HCEC 1CT (cell line): ENCODE measurements at places on chromosomes 5 and 9.

DNA sequence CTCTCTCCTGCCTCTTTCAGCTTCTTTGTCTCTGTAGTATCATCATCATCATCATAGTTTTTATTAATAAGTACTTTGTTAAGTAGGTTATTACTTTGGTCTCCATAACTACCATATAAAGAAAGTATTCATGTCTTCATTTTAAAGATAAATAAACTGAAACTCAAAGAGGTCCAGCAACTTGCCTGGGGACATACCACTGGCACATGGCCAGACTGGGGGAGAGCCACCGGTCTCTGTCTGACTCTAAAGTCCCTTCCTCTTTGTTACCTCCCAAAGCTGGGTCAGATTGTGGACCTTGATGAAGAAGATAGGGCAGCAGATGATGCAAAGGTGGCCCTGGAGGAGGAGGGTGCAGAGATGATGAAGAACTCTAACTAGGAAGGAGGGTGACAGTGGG is 8.5 kb downstream of the CDX1 start:
- no peak for DNase-seq

DNA sequence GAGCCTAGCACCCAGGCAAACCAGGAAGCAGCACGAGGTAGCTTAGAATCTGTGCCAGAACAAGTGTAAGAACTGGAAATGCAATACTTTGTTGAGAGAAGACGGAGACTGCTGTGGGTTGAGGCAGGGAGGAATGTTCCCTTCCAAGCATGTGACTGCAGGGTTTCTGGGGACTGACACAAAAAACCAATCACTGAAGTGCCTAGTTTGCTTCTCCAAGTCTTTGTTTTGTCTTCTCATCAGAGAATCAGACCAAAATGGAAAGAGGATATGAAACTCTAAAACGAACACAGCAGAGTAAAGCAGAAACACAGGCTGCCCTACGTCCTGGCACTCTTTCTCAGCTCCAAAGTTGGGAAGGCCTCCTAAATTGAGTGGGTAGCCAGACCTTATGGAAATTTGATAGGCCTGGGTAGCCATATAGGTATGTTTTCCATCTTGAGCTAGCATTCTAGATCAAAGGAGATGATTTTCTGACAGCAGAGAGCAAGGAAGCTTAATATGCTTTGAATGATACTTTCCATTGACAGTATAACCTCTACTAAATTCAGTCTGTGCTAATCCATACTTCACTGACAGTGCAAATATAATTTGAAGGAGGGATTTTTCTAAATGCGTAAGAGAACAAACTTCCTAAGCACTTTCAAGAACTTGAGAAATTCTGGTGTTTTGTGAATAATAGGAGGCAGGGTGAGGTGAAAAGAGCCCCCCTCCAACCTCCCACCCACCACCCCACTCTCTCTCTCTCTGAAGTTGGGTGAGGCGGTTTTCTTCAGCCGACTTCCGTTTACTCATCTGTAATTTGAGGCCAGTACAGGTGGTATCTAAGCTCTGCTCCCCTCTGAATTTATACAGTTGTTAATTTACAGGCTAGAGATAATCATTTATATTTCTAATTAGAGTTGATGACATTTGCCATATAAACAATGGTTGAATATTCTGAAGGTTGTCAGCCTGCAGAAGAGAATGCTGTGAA is 5.5 kb downstream of the ADRB2 start:
- no peak for DNase-seq

DNA sequence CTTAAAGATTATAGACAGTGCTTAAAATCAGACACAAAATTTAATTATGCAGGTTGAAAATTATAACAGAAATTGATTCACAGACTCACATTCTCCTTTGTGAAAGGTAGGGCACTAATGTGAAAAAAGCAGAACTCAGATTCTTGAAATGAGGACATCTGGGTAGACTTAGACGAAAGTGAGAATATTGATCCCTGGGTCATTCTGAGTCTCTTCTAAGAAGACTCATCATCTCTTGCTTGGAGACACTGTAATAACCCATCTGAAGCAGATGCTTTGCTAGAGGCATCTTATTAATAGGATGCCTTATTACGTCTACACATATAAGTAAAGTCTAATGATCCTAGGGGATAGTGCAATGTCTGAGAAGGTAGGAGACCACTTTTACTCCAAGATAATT is 274.4 kb downstream of the HINT1 start:
- no peak for DNase-seq

- DNase-seq: peak; percentile 15
Observed at GRCh38 chr9:130938652-130939404, at the start of gene FIBCD1. Gene FIBCD1, minus strand, starts transcription at chr9:130939247. Its CDS starts 640 bp downstream, at chr9:130938607.

DNA sequence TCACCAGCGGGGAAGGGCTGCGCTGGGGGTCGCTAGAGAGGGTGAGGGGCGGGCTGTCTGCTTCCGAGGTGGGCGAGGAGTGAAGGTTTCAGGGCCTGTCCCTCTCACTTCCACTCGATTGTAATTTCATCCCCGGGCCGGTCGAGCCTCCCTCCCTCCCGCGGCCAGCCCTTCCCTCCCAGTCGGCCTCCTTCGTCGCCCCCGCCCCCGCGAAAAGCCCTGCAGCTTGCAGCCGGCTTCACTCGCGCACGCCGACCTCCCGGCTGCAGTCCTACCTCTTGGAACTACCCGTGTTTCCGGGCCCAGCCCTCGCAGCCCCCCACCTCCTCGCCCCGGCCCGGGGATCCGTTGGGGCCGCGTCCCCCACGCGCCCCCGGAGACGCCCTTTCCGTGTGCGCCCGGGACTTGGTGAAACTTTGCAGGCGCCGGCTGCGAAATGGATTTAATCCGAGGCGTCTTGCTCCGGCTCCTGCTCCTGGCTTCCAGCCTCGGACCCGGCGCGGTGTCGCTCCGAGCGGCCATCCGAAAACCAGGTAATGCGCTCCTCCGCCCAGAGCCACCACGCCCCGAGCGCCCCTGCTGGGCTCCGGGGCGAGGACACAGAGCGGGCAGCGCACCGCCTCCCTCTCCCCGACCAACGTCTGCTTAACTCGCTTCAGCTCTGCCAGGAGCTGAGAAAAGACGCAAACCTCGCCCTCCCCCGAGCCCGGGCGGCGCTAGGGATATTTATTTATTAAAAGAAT is at the start of gene EGFLAM:
TSS of gene EGFLAM (plus strand) at position 241 of the 743 bp plus-strand sequence. CDS start at position 437, 196 bp downstream.
- DNase-seq: no peak

DNA sequence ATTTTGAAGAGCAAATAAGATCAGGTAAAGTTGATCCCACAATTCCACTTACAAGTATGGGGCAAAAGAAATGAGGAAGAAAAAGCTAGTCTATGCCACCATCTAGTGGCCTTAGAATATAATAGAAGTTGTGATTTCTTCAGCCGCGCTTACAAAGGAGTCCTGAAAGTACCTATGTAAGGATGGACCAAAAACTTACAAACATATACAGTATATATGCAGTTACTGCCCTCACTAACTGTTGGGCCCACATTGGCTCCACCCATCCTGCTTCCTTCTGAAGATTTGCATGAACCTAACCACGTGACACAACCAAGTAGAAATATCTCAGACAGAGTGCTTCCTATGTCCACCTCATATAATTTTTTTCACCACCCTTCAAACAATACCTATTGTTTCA is 11.7 kb upstream of the OR13D1 start:
- DNase-seq: peak; percentile 57

- DNase-seq: peak; percentile 46
Observed at GRCh38 chr9:124222918-124223720, 34.6 kb upstream of the NEK6 start.

DNA sequence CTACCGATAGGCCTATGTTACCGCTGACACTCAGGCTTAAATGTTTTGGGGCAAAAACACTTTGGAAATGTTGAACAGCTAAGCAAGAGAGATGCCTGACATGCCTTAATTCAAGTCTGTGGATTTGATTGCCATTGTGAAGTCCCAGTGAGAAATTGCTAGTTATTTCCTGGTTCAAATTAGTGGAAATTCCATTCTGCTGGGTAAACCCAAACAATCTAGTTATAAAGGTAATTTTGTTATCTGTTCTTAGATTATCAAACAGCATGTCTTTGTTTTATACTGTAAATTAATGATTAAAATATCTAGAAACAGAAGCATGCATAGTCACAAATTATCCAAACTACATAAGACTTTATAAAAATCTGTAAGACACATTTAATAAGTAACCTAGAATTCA is 96.6 kb downstream of the PJA2 start:
- DNase-seq: no peak

- DNase-seq: no peak
Observed at GRCh38 chr5:148229840-148230239, 8.5 kb upstream of the MARCOL start.

DNA sequence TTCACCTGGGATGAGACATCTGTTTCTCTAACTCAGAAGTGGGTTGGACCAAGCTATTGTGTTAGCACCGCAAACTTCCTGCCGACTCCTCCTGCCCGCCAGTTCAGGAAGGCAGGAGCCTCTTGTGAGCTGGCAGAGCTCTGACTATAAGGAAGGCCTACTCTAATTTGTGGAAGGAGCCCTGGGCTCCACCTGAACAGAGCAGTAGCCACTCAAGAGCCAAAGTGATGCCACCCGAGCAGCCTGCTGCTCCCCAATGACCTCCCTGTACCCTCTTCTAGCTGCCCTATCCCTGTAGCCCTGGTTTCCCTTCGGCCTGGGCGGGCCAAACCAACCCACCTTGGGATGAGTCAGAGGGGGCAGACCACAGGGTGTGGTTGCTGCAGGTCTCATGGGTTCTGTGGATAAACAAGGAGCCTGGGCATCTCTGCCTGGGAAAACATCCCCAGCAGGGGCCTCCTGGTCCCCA is 81.6 kb downstream of the PSD2 start:
- DNase-seq: no peak

- no peak for DNase-seq
Observed at GRCh38 chr5:177353093-177353492, 1.6 kb upstream of the LMAN2 start.

DNA sequence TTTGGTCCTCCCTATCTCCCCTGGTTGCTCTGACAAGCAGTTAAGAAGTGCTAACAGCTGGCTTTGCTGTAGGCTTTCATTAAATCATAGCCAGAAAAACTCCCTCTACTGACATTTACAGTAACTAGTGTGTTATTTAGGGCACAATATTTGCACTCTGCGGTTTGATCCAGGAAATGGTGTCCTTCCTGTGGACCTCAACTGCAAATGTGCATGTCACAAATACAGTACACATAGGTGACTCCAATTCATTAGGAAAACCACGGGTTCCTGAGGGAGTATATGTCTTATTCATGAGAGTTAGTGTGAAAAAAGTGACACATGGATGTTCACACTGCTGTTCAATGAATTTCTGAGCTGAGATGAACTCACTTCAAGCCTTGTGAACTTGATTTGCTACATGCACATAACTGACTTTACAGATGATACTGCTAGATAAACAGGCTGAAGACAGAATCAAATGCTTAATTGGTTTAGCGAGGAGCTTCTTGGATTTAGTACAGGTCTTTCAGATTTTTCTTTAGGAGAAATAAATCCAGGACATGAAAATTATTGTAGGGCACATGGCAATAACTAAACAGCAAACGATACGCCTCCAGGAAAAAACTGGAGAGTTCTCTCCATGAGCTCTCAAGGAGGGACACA is 281.5 kb downstream of the EFNA5 start:
- DNase-seq: peak; percentile 82

- no peak for DNase-seq
Observed at GRCh38 chr5:133919148-133920136, 49.0 kb downstream of the C5orf15 start.

GRCh38 chr5:156475182-156476157 is 148.5 kb downstream of the SGCD start:
- DNase-seq: peak; percentile 93

GRCh38 chr9:27765266-27766072 is 192.2 kb upstream of the C9orf72 start:
- no peak for DNase-seq
